ENCODE measurements at places on chromosomes 2 and 18. TPM values are rescaled to one million over a fixed set of nuclear protein-coding genes. Genes with fewer than 3 reads are reported as not detected.

DNA sequence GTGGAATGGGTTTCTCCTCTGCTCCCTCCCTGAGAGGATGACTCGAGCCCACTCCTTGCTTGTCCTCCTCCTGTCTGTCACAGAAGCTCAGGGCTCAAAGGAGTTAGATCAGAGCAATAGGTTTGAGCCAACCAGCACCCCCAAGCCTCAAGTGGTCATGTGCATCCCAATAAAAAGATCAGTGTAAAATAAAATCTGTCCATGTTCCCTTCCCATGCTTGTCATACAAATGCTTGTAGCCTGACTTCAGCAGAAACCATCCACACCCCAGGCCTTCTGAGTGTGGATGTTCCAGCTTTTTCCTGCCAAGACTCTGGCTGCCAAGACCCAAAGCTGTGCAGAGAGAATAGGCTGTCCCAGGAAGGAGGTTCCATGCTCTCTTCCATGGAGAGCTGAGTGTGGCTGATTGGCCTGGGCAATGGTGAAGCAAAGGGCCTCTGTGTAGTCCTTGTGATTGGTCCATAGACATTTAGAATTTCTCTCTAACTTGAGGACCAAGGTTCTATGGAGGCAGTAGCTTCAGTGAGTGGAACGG lies 67.4 kb downstream of the GYPC start:
- no peak for DNase-seq

The CNGA3 gene
- total RNA-seq, result not detected

DNA sequence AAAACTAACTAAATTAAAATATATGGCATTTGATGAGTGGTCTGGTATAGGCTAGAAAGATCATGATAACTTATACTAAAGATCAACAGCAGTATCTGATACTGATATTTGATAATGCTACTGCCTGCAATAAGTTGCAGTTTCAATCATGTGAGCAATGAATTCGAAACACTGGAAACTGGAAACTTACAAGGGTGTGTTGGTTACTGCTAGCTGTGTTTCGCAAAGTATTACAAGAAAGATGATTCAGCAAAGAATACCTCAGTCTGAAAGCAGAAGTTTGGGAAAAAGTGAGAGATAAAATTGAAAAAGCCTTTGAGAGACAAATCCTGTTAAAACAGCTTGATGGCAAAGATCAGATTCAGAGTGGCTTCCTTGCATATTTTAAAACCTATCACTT lies 294.5 kb downstream of the CCDC178 start:
- DNase-seq, result no peak

- no peak for DNase-seq
These were observed 466.4 kb upstream of the GYPC start for GRCh38 chr2:126189527-126189926.

- no peak for DNase-seq
These were observed 1564.6 kb upstream of the NXPH2 start for GRCh38 chr2:140344838-140345237.

The FTCDNL1 gene
- total RNA-seq, result 2.8 TPM

DNA sequence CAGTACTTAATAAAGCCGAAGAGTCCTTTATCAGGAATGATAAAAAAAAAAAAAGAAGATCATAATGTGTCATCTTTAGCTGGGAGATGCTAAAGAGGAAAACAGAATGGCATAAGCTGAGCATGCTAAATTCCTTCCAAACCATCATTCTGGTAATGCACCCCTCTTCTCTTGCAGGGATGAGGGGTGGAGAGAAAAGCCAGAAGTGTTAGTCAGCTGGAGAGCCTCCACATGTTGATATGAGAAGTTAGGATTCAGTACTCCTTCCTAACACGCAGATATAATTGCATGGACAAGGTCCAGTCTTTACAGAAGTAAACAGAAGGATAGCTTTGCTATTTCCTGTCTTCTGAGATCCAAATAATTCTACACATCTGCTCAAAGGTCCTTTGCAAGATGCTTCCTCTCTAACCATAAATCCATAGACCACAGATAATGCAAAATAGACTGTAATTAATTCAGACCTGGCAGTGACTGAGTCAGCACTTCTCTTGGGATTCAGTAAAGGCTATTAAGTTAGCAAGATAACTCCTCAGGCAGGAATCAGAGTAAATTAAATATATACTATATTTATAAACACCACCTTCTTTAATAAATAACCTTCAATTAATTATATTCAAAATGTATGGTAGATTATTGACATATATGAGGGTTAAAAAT lies 930.0 kb upstream of the KLHL29 start:
- DNase-seq, result no peak

DNA sequence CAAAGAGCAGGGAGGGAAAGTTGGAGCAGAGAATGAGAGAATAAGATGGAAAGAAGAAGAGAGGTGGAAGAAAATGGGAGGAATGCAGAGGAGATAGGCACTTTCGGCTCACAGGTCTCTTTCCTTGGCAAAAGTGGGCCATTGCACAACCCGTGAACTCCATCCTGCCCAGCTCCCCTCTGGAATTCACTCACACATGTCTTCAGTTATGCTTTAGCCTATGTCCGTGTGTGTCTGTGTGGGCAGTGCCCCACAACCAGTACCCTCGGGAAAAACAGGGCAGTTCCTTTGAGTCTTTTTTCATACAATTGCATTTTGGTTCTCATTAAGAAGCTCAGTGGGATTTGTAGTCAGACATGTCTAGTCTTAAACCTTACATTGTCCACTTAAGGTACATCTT lies 34.5 kb downstream of the DTNA start:
- DNase-seq, result no peak

- DNase-seq, result no peak
These were observed 68.4 kb upstream of the STAM2 start for GRCh38 chr2:152243761-152244640.

The MLPH gene
- total RNA-seq, result 60.2 TPM

- DNase-seq, result no peak
These were observed 648 bp downstream of the ARID5A start for GRCh38 chr2:96537066-96537733.

DNA sequence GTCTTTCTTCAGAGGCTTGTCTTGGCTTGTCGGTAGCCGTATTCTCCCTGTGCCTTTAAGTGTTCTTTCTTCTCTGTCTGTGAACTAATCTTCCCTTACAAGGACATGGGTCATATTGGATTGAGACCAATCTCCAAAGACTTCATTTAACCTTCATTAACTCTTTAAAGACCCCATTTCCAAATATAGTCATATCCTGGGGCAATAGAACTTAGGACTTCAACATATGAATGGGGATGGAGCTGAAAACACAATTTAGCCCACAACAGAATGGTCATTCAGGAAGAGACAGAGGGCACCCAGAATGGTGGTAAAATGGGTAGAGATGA lies 82.1 kb upstream of the TANK start:
- DNase-seq, result no peak

The CRYGC gene
- total RNA-seq, result not detected

The ACP1 gene
- 90.9 TPM for total RNA-seq

The GNAL gene
- 0.44 TPM for total RNA-seq

DNA sequence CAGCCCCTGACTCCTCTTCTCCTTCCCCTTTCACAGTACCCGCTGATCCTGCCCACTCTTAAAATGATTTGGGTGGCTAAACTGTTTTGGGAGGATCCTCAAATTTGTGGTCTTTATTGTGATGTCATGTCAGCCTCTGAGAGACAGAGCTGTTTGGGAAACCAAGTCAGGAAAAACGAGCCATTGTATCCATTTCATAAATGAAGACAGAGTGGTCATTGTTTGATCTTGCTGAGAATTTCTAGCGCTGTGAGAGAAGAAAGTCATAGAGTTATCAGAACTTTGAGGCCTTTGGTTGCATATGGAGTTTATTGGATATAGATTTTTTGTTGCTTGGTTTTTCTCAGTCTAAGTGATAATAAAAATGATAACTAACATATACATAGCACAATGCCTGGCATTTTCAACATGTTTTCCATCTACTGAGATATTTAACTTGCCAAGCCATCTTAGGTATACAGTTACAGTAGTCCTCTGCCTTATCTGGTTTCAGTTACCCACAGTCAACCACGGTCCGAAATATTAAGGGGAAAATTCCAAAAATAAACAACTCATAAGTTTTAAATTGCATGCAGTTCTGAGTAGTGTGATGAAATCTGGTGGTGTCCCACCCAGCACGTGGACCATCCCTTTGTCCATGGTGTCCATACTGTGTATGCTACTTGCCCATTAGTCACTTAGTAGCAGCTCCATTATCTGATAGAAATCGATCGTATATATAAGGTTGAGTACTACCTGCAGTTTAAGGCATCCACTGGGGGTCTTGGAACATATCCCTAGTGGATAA lies 105.0 kb upstream of the RASGRP3 start:
- no peak for DNase-seq

- DNase-seq, result no peak
These were observed 109.6 kb upstream of the KCTD1 start for GRCh38 chr18:26657631-26658581.

The MATN3 gene
- total RNA-seq, result 3.5 TPM

DNA sequence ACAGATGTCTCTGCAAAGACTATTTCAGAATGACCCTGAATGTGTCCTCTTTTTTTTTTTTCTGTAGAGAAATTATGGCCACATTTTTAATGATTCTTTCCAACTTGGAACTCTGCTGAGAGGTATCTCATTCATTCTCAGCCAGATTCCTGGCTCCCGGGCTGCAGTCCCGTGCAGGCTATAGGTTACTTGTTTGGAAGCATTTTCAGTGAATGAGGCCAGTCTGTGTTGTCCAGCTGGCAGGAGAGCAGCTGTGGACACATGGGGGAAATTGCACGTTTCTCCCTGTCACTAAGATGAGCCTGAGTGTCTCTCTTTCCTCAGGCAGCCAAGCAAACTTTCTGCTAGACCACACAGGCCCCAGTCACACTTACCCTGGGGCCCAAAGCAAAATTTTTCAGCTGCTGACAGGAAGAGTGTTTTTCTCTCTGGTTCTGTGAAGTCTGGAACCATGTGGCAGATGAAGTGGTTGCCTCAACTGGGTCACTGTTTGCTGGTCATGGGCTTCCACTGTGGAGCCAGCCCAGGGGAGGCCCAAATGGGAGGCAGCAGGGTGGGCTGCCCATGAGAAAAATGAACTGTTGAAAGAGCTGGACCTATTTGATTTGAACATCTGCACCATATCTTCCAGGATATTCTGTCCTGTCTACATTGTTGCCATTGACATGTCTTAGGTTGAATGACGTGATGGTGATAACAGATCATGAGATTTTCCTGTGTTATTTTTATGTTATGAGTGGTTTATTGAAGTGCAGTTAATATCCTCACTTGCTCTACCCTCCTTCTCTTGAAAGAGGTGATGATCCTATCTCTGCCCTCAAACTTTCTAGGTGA lies 431.2 kb downstream of the LPIN1 start:
- no peak for DNase-seq

- no peak for DNase-seq
These were observed 1.1 kb upstream of the MTA3 start for GRCh38 chr2:42567364-42567763.

- no peak for DNase-seq
These were observed 1058.6 kb upstream of the CNTNAP5 start for GRCh38 chr2:122966461-122966860.

The AQP12A gene
- total RNA-seq, result not detected

The AGXT gene
- total RNA-seq, result 0.36 TPM

DNA sequence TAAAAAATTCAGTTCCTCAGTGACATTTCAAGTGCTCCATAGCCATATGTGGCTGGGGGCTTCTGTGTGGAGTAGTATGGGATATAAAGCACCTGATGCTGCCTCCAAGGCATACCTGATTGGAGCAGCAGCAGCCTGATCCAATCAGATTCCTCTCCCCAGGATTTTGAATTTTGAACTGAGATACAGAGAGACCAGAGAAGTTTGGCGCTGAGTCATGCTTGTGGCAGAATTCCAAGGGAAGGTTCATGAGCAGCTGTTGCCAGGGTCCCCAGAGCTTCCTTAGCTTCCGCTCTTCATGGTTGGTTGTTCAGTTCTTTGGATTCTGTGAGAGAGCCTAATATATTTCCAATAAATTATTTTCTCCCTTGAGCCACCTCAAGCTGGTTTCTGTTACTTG lies 29.0 kb upstream of the CFAP36 start:
- no peak for DNase-seq

The VPS54 gene
- total RNA-seq, result 21.2 TPM

DNA sequence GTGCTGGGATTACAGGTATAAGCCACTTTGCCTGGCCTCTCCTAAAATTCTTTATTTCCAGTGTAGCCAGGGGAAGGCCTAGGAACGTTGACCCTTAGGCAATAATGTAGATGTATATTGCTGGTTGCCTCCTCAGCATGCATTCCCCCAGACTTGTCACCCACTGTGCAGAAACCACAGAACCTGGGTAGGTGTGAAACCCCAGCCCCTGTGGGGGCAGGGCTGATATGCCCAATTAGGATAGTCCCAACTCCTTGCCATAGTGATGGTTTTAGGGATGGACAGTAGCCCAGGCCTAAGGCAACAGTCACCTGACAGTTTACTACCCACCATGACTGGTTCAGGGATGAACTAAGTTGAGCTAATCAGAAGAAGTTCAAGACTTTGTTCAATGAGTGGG lies 57.7 kb downstream of the TMEM247 start:
- no peak for DNase-seq

The FOXI3 gene
- total RNA-seq, result not detected

DNA sequence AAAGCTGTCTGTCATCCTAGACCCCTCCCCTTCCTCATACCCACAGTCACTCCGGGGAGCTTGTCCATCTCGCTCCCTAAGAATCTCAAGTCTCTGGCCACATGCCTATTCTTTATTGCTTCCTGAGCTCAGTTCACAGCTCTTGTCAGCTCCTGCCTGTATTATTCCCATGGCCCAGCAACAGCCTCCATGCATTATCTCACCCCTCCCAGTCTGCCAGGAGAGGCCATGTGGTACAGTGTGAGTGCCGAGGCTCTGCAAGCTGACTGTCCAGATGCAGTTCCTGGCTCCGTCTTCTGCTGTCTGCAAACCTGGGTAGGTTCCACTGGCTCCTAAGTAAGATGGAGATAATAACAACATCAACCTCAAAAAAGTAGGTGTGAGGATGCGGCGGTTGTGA lies 79.7 kb downstream of the MRPS9 start:
- DNase-seq, result no peak

DNA sequence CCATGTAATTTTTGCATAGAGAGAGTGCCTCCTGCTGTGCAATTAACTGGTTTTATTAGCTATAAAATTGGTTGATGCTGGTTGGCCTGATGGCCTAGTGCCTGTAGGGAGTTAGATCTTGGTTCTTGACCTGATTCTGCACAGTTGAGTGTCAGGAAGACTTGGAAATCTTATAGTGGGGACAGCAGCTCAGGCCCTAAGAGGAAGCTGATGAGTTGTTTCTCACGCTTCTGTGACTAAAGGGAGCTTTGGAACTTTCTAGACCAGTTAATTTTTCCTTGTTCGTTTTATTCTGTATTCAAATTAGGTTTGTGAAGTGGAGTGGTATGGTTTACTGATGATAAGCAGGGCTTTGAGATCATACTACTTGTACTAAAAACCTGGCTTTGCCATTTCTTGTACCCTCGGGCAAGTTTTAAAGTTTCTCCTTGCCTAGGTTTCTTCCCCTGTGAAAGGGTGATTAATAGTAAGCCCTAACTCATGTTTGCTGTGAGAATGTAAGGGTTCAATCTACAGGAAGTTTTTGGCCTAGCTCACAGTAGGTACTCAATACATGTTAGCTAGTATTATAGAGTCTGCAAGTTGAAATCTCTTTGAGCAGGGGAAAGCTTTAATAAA lies 82.1 kb downstream of the MAP3K20 start:
- no peak for DNase-seq

The INPP5D gene
- 0.39 TPM for total RNA-seq

The LYPD1 gene
- total RNA-seq, result 0.21 TPM

Data from Panc1 (cell line).